ENCODE measurements at places on chromosomes 16 and 17.

GRCh38 chr17:58338841-58339754, 10.5 kb upstream of the TSPOAP1 start:
- DNase-seq, result no peak

GRCh38 chr17:74875155-74875976, 2.6 kb upstream of the FDXR start:
- DNase-seq, result no peak

DNA sequence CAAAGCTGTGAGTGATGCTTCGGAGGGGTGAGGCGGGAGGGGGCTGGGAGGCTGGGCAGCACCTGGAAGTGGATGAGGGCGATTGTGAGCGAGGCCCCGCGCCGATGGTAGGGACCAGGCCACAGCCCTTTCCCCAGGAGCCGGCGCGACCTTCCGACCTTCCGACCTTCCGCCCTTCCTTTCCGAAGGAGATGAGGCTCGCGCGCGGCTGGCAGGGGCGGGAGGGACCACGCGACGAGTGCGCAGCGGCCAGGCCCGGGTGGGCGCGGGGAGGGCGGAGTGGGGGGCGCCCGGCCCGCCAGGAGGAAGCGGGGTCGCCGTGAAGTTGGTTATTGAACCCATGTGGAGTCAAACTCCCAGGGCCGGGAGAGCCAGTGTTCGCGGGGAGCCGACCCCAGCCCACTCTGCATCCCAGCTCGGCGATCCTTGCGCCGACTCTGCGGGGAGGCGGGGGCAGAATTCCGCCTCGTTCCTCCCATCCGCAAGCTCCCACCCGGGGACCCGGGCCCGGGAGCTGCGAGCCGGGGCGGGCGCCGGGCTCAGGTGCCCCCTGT, 56.6 kb downstream of the RAP1GAP2 start:
- DNase-seq, result no peak

GRCh38 chr17:60524463-60525327, 1.3 kb downstream of the APPBP2 start:
- DNase-seq, result no peak

DNA sequence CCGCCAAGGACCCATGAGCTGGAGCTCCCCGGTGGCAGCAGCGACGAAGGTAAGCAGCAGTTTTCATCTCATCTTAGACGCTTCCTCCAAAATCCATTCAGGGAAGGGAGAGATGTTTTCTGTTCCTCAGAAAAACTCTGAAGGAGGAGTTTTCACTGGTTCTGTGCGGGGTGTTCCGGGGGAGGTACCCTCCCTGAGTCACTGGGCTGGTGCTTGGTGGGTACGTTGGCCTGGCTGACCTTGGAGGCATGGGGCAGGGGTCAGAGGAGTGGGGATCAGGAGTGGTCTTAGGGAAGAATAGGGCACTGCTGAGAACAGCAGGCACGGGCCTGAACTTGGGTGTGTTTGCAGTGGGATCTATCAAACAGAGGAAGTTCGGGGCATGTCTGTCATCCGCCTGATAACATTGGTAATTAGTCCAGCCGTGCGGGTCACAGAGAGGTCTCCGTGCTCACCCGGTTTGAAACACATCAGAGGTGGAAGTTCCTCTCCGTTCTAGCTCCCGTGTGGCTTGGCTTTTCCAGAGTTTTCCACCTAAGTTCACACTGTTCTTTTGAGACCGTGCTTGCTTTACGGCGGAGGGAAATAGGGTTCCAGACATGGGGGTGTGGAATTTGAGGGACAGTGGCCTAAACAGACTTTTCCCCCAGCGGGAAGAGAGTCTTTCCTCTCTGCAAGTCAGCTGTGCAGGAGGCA, 59.6 kb upstream of the CIBAR2 start:
- no peak for DNase-seq

DNA sequence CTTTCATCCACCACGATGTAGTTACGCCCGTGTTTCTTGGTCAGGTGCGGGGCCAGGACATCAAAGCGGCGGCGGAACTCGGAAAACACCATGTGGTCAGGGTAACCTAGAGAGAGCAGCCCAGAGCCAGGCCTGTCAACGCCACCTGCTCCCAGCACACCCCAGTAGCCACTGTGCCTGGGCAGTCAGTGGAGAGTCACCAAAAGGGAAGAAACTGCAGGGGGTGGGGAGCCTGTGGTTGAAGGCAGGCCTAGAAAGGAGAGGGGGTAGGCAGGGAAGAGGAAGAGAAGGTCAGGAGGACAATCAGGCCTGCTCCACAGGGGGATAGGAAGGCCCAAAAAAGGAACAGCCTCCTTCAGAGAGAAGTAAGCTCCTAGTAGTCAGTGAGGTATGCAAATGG, 64.1 kb downstream of the PIPOX start:
- no peak for DNase-seq

DNA sequence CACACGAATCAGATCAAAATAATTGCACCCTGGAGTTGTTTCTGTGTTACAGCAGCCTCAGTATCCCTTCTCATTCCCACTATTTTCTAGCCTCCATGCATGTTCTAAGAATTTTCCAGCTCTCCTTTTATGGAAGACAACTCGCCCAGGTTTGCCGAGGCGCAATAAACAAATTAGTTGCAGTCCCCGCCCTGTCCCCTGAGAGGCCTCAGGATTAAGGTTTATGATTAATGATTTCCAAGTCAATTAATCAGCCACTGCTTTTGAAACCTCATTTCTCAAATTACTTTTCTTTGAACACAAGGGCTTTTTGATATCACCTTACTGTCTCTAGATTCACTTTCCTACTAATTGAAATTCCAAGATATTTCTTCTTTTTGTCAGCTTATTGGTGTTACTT, 138.3 kb upstream of the HSBP1 start:
- DNase-seq, result no peak

DNA sequence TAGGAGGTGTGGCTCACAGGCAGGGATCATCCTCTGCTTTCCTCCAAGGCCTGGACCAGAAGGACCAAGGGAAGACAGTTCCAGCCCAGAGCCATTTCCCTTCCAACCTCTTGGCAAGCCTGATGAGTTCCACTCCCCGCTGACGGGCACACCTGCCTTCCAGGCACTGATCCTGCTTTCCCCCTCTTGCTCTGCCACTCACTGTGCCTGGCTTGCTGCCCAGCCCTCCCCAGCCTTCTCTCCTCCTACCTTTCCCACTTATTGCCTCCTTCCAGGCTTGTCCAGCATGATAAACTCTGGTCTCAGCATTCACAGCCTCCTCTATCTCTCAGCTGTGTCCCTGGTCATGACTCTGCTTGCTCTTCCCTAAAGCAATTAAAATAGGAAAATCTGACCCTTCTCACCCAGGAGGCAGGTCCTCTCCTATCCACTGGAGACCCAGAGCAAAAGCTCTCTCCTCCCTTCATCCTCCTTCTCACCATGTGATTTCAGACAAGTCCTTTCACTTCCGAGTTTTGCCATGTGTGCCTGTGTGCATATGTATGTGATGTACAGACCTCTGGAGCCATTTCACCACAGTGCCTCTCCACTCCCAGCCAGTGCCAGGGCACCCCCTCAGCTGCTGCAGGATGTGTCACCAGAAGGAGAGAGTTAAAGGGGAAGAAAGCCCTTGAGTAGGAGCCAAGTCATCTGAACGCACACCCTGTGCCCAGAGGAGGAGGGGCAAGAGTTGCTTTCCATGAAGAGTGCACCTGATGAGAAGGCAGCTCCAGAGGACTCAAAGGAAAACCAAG, 13.4 kb upstream of the TMEM170A start:
- DNase-seq, result no peak

DNA sequence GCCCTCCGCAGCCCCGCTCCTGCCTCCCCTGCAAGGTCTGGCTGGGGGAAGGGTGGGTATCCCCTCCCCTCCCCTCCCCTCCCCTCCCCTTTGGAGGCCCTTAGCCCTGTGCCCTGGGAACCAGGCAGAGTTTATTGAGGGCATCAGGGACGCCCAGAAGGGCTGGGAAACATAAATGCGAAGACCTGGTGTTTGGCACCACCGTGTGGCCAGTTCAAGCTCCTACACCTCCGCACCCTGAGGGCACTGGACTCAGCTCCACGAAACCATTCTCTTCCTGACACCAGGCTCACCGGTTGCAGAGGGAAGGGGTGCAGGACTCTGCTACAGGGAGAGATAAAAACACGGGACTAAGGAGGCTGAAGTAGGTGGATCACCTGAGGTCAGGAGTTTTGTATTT, 1.0 kb upstream of the AIPL1 start:
- no peak for DNase-seq

DNA sequence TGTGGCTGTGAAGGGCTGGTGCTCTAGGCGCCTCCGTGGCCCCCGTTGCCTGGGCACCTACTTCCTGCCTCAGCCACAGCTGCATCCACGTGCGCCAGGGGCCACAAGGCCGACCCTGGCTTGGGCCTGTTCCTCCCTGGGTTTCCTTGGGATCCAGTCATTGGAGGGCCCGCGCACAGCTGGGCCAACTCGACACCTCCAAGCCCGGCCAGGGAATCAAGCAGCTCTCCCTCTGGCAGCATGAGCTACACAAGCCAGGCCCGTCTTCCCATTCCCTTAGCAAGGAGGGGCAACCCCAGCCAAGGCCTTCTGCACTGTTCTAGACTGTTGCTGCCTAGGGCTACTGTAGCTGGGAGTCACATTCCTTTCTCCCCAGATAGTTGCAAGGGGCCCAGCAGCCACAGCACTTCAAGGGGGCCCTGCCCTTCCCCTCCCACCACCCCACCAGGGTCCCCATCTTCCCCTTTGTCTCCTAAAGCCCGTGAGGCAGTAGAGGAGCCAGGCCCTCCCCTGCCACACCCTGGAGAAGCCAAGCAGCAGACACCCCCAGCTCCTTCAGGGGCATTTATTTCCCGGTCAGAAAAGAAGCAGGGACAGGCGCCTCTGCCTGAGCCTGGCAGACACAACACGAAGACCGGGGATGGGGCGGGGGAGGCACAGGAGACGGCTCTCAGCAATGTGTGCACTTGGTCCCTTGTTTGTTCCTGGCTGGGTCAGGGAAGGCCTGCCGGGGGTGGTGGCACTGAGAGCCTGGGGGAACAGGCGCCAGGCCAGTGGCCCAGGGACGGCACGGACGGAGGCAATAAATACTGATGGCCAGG, 3.8 kb downstream of the ARHGDIA start:
- DNase-seq, result peak; percentile 84

GRCh38 chr16:59198487-59198886, 464.4 kb upstream of the GOT2 start:
- DNase-seq, result no peak

GRCh38 chr17:8861495-8862181, 5.8 kb downstream of the PIK3R6 start:
- DNase-seq, result no peak

- no peak for DNase-seq
Observed at GRCh38 chr17:44607836-44608690, 48.2 kb upstream of the MEIOC start.

GRCh38 chr16:55113210-55113609, 182.5 kb downstream of the IRX5 start:
- DNase-seq, result no peak

DNA sequence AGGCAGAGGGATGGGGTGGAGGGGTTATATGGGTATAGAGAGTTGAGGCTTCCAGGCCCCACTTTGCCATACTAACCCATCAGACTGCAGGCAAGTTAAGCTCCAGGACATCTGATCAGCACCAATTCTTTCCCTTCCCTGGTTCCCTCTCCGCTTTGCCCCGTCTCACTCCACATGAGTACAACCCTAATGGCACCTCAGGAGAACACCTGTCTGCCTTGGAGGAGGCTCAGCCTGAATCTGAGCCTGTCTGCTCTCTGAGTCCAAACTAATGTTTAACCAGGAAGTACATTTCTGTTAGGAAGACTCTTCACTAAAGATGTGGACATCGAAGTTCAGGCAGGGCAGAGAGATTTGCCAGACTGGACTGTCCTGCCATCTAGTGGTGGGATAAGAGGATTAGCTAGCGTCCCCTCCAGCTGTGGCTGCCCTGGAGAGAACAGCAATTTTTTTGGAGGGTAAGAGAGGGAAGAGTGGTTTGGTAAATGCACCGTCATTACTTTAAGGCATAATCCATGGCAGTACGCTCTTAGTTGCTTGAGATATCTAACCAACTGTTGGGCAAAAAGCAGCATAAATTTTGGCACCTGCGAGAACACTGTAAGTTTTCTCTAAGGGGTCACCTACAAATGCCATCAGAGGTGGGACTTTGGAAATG, 29.2 kb upstream of the LRRC75A start:
- DNase-seq, result no peak

DNA sequence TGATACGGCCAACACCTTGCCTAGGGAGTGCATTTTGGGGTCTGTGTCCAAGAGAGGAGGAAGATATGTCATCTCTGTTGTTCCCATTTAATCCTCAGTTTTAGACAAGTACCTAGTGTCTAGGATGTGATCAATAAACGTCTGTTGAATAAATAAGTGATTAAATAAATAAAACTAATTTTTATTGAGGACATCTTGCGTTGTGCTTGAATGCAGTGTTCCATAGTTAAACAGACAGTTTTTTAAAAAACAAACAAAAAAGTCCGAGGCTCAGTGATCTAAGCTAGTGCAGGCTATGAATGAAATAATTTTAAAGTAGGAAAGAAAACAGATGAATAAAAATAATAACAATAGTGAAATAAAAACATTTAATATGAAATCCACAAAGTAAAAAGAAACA, 283.0 kb upstream of the MAF start:
- DNase-seq, result no peak

DNA sequence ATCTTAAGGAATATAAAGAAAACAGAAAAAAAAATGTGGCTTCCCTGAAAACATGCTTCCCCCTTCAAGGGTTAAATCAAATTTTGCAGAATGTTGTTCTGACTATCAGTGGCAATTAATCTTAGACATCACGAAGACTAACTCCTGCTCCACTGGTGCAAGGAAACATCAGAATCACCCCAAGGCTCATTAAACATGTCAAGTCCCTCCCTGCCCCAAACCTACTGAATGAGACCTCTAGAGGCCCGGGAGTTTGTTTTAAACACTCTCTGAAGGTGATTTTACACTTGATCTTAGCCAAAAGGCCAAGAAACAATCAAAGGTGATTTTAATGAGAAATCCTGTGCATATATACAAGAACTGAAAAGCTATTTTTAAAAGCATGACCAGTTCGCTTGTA, 18.3 kb downstream of the PSME3IP1 start:
- no peak for DNase-seq

DNA sequence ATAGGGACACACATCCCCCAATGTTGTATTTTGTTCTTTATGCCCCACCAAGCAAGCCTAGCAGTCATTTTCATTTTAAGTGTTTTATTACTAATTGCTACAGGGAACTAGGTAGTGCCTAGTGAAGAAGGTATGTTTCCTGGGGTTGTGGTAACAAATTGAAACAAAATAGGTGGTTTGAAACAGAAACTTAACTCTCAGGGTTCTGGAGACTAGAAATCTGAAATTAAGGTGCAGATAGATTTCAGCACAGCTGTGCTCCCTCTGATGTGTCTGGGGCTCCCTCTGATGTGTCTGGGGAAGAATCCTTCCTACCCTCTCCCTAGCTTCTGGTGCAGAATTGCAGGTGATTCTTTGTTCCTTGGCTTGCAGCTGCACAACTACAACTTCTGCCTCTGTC, 390.1 kb downstream of the ZFHX3 start:
- no peak for DNase-seq
